Esophagus squamous epithelium (tissue), 5 donors: ENCODE measurements at places on chromosomes 5 and 9.
A peak's percentile ranks its signal among the peaks of the same experiment; 100 is the strongest.

GRCh38 chr5:145378226-145378625, 456.9 kb downstream of the PRELID2 start:
- no peaks in the 10 kb centered on the region for H3K27me3 ChIP-seq
- H3K4me3 ChIP-seq, result no peak overlapping the region
- H3K27ac ChIP-seq, result no peak overlapping the region

DNA sequence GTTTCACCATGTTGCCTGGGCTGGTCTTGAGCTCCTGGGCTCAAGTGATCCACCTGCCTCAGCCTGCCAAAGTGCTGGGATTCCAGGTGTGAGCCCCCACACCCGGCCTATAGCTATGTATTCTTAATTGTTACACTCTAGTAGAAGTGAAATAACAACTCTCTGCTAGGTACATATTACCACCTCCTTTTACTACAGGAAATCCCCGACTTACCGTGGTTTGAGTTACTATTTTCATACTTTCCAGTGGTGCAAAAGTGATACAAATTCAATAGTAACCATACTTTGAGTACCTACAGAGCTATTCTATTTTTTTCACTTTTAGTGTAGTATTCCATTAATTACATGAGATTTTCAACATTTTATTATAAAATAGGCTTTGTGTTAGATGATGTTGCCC, 719 bp downstream of the ARL14EPL start:
- no peak overlapping the region for H3K27ac ChIP-seq
- no peaks in the 10 kb centered on the region for H3K4me1 ChIP-seq
- H3K27me3 ChIP-seq, result no peaks in the 10 kb centered on the region
- H3K4me3 ChIP-seq, result no peak overlapping the region

GRCh38 chr5:112720576-112720975, 17.1 kb upstream of the APC start:
- H3K4me3 ChIP-seq, result no peak overlapping the region
- no peak for DNase-seq
- H3K36me3 ChIP-seq, result no peaks in the 10 kb centered on the region
- H3K27me3 ChIP-seq, result no peaks in the 10 kb centered on the region

GRCh38 chr9:115262477-115262876, 144.5 kb upstream of the TNC start:
- H3K4me3 ChIP-seq, result no peak overlapping the region
- H3K27me3 ChIP-seq, result no peaks in the 10 kb centered on the region
- no peak for DNase-seq
- no peak overlapping the region for H3K27ac ChIP-seq
- H3K4me1 ChIP-seq, result peaks cover 14% of the 10 kb centered on the region
- no peaks in the 10 kb centered on the region for H3K36me3 ChIP-seq

- H3K27ac ChIP-seq, result no peak overlapping the region
- H3K4me3 ChIP-seq, result peak overlapping the region; percentile 45
- no peaks in the 10 kb centered on the region for H3K27me3 ChIP-seq
- H3K4me1 ChIP-seq, result peaks cover 26% of the 10 kb centered on the region
- no peaks in the 10 kb centered on the region for H3K36me3 ChIP-seq
Measured at GRCh38 chr9:89484475-89485404, 13.2 kb downstream of the SEMA4D start.

DNA sequence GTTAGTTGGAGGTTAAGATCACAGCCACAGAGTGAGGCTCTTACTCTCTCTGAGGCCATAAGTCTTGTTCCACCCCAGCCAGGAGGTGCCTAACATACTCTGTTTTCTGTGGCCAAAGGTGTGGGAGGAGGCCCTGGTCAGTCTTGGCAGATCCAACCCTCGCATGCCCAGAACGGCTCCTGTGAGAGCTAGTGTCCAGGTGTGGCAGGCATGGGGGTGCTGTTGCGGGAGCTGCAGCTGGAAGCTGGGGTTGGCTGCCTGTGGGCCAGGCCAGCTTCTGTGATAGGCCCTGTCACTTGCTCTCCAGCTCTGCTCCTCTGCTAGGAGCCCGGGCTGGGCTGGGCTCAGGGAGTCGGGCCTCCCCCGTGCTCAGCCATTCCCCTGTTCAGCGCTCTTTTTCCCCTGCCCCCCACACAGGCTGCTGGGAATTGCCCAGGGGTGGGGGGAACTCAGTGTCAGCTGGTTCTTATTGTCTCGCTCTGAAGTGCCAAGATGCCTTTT, 31.6 kb downstream of the IER5L start:
- peaks cover 14% of the 10 kb centered on the region for H3K36me3 ChIP-seq
- H3K4me3 ChIP-seq, result no peak overlapping the region
- no peak for DNase-seq
- H3K27me3 ChIP-seq, result no peaks in the 10 kb centered on the region
- H3K4me1 ChIP-seq, result peaks cover 83% of the 10 kb centered on the region
- peak overlapping the region; percentile 90 for H3K27ac ChIP-seq

GRCh38 chr5:61619777-61620518, 287.9 kb downstream of the ZSWIM6 start:
- no peaks in the 10 kb centered on the region for H3K27me3 ChIP-seq
- H3K27ac ChIP-seq, result peak overlapping the region; percentile 62
- peaks cover 6% of the 10 kb centered on the region for H3K4me1 ChIP-seq

GRCh38 chr9:26800322-26800721, 92.3 kb downstream of the CAAP1 start:
- no peak for DNase-seq
- H3K27me3 ChIP-seq, result no peaks in the 10 kb centered on the region
- H3K4me1 ChIP-seq, result no peaks in the 10 kb centered on the region
- H3K36me3 ChIP-seq, result no peaks in the 10 kb centered on the region
- no peak overlapping the region for H3K4me3 ChIP-seq

DNA sequence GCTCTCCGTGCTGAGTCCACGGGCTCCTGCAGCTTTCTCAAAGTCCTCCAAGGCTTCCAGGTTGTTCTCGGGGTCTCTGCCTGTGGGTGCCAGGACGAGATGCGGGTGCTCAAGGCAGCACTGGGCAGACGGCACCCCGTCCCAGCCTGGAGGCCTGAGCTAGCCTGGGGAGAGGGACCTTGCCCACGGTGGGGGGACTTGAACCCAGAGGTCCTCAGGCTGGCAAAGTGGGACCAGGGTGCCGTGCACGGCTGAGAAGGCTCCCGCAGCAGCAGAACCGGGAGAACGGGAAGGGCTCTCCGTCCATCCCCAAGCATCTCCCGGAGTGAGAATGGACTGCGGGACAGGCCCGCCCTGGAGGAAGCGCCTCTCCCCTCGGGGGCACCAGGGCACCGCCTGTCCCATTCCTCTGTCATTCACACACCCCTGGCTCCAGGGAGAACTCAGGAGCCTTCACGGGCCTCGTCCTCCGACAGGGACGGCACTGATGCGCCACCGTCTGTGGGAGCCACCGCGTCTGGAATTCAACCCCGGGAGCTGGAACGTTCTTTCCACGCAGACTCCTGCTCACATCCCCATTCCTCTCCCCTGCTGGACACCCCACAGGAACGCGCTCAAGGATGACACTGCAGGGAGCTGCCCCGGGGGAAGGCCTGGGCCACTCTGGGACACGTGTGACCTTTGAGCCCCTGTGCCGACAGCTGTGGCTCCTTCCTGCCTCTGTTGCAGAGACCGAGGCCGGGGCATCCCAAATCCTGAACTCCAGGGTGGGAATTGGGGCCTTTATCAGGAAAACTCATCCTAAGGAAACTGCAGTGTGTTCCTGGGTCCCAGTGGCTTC, 16.3 kb upstream of the OBP2B start:
- H3K27ac ChIP-seq, result no peak overlapping the region
- H3K4me3 ChIP-seq, result no peak overlapping the region
- H3K4me1 ChIP-seq, result no peaks in the 10 kb centered on the region
- no peaks in the 10 kb centered on the region for H3K27me3 ChIP-seq

DNA sequence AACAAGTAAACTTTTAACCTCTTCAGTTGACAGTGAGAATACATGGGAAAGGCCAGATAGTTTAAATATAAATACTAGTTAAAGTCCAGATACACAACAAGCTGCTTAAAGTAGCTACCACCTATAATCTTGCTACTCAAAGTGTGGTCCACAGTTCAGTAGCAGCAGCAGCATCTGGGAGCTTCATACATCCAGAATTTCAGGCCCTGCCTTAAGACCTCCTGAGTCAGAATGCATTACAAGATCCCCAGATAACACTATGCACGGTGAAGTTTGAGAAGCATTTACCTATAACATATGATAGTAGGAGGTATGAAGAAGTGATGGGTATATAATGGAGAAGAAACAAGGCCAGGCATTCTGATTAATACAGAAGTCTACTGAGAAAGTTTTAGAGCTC, 244.5 kb downstream of the EFNA5 start:
- no peak for DNase-seq
- no peak overlapping the region for H3K4me3 ChIP-seq
- H3K27ac ChIP-seq, result no peak overlapping the region
- H3K4me1 ChIP-seq, result peaks cover 9% of the 10 kb centered on the region
- no peaks in the 10 kb centered on the region for H3K27me3 ChIP-seq

DNA sequence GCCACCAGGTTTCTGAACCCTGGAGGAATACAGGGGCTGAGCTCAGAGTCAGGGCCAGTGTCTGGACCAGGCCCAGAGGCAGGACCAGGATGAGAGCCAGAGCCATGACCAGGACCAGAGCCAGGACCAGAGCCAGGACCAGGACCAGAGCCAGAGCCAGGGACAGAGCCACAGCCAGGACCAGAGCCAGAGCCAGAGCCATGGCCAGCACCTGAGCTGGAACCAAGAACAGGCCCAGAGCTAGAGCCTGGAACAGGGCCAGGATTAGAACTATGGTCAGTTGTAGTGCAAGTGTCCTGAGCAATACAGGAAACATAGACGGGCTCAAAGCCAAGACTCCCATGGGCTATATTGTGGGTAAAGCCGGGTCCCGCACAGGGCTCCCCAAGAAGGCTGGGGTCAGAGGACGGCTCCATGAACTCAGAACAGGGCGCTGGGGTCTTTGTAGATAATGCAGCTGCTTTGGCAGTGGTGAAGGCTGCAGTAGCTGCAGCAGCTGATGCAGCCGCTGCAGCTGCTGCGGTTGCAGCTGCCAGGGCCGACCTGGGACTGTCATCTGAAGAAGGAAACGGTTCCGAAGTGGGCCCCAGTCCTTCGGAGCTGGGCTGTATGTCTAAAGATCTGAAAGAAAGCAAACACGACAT, 559 bp downstream of the SPAG8 start:
- DNase-seq, result no peak
- H3K36me3 ChIP-seq, result no peaks in the 10 kb centered on the region
- no peaks in the 10 kb centered on the region for H3K27me3 ChIP-seq
- H3K27ac ChIP-seq, result no peak overlapping the region
- peaks cover 44% of the 10 kb centered on the region for H3K4me1 ChIP-seq

DNA sequence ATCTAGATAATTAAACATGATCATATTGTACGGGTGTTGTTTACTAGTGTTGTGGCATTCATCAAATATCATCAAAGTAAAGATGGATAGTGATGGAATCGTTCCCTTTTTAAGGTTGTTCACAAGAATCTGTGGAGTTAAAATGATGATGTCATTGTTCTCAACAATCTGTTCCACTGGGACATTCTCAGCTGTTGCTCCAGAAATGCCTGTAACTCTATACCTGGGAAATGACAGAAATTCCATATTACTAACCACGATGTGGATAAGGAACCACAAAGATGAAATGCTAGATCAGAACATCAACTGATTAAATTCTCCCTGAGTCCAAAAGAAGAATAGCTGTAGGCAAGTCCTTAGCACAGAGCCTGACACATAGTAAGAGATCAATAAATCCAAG, 38.0 kb downstream of the RIGI start:
- no peak overlapping the region for H3K27ac ChIP-seq
- no peak overlapping the region for H3K4me3 ChIP-seq
- H3K4me1 ChIP-seq, result no peaks in the 10 kb centered on the region

DNA sequence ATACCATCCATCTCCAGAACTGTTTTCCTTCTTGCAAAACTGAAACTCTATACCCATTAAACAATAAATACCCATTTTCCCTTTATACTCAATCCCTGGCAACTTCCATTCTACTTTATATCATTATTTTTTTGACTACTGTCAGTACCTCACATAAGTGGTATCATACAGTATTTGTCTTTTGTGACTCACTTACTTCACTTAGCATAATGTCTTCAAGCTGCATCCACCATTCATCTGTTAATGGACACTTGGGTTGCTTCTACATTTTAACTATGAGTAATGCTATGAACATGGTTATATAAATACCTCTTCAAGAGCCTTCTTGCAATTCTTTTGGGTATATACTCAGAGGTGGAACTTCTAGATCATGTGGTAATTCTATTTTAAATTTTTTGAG, 11.6 kb upstream of the TYRP1 start:
- DNase-seq, result no peak
- no peak overlapping the region for H3K27ac ChIP-seq
- no peaks in the 10 kb centered on the region for H3K36me3 ChIP-seq
